H4 (cell line): ENCODE measurements at places on chromosomes 13 and 19. TPM values are rescaled to one million over a fixed set of nuclear protein-coding genes. Genes with fewer than 3 reads are reported as not detected.

DNA sequence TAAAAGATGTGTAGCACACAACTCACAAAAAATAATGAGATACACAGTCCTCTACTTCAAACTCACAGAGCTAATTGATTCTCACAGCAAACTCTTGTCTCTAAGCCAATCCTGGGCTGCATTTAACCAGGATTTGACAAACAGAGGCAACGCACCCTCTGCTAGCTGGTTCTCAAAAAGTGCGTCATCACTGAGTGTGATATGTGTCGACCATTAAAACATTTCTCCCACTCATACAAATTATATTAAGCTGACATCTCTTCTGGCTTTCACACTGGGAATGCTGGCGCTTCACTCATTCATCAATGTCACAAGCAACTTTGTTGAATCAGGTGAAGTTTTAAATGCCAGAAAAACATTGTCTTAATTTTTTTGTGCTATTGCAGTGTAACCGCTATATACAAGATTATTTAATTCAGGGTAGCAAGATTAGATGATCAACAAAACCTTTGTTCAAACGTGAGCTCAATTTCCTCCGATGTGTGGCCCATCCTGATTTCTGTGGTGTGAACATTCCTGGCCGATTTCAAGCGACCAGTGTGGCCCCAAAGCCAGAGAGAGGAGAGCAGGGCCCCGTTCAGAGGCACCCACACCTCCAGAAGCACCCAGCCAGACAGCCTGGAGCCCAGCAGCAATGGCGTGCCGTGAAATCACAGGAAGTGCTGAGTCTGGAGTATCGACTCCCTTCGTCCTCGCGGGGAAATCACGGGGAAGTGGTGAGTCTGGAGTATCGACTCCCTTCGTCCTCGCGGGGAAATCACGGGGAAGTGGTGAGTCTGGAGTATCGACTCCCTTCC is 49.4 kb downstream of the RASA3 start:
- no peak for DNase-seq

- DNase-seq = no peak
These were observed 2.1 kb downstream of the ZNF709 start for GRCh38 chr19:12482509-12482886.

DNA sequence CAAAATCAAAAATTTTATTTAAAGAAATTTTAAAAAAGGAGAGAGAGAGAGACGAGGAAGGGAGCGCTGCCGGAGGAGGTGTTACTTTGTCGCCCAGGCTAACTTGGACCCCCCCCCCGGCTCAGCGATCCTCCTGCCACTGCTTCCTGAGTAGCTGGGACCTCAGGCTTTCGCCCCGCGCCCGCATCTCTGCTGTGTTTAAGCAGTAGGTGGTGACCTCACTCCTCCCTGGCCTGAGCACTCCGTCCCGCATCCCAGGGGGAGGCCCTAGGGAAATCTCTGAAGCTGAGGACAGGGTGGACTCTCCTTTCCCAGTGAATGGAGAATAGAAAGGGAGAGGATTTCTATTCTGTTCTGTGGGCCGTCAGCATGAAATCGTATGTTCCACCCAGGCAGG is 485 bp upstream of the ZNF845 start:
- peak; percentile 35 for DNase-seq

DNA sequence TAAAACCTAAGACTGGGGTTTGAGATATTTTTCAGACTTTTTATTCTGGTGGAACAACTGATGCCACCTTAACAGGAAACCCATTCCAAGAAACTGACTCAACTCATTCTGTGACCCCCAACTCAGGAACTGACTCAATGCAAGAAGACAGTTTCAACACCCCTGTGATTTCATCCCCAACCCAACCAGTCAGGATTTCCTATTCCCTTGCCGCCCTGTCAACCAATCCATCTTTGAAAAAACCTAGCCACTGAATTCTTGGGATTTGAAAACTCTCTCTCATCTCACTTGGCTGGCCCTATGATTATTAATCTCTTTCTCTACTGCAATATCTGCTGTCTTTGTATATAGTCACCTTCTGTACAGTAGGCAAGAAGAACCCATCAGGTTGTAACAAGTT is 1211.9 kb upstream of the ATXN8OS start:
- no peak for DNase-seq

DNA sequence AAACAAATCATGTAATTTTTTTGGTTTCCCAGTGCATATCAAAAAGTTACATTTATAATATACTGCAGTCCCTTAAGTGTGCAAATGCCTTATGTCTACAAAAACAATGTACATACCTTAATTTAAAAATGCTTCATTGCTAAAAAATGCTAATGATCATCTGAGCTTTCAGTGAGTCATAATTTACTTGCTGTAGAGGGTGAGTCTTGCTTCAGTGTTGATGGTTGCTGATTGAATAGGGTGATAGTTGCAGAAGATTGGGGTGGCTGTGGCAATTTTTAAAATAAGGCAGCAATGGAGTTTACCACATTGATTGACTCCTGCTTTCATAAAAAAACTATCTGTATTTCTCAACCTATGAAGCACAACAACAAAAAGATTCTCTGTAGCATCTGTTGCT is 613.9 kb downstream of the TBC1D4 start:
- DNase-seq = no peak

DNA sequence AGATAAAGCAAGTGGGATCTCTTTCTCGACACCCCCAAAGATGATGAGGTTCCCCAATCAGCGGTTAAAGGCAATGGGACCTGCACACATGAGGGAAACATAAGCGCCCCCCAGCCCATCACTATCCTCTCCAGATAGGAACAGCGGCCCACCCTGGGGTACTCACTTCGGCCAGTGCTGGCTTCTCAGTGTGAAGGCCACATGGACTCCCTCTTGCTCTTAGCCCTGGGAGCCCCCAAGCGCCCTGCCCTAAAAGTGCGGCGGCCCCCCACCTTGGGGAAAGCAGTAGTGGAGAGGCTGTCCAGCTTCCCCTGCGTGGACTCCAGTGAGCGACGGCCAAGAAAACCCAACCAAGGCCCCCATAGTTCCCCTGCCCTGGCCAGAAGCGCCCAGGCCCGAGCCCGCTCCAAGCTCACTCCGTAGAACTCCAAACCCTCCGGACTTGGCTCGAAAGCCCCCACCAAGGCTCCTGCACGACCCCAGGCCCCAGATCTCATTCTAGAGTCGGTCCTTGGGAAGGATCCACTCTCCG is 1.0 kb downstream of the CACNA1A start:
- DNase-seq = no peak

DNA sequence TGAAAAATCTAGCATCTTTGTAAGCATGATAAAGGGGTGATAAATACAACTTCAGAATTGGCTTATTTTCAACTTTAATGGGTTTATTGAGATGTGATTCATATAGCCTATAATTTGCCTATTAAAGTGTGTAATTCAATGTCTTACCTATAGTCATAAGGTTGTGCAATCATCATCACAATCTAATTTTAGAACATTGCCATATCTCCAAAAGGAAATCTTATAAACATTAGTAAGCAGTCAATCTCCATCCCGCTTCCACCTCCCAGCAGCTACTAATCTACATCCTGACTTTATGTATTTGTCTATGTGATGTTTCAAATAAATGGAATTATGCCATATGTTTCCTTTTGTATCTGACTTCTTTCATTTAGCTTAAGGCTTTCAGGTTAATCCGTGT is 145.2 kb upstream of the KLHL1 start:
- DNase-seq = no peak

- no peak for DNase-seq
These were observed 213.2 kb downstream of the ATP8A2 start for GRCh38 chr13:25585000-25585399.

DNA sequence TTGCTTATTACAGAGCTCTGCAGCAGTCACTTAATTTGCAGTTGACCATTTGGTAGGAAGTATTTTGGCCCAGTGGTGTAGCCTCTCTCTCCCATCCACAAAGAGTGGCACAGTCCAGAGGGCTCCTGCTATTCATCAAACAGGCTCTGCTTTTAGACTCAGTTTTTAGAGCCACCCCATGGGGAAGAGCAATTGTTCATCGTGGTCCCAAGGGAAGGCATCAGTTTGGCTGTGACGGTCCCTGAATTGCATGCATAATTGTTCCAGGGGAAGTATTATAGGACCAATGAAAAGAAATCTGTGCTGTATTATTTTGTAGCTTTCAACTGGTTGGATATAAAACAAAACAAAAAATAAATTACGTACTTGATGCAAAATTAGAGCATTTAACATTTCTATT is 799.0 kb downstream of the DACH1 start:
- no peak for DNase-seq

DNA sequence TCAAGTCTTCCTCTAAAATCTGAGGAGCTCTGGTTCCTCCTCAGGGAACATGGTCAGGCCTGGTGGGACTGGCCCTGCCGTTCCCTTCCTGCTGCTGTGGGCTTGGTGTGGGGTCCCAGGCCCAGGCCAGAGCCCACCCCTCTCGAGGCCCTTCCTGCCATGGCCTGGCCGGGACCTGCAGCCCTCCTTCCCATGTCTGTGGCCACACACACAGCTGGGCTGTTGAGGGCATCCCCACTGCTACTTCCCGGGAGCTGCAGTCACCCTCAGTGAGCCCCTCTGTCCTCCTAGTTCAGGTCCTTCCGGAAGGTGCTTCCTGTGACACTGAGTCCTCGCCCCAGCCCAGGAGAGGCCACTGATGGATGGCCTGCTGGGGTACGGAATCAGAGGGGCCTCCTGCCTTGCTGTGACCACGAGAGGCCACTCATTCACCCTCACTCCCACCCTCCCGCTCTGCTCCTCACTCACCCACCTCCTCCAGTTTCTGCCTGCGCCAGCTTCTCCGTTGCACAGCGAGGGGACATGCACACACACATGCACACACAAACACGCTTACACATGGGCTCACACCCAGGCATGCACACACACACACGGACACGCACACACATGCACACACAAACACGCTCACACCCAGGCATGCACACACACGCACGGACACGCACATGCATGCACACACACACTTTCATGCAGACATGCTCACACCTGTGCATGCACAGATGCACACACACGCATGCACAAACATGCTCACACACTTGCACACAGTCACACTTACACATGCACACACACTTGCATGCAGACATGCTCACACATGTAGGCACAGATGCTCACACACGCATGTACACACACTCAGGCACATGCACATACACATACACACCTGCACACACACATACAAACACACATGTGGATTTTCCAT is 7.3 kb upstream of the MCF2L start:
- DNase-seq = no peak

DNA sequence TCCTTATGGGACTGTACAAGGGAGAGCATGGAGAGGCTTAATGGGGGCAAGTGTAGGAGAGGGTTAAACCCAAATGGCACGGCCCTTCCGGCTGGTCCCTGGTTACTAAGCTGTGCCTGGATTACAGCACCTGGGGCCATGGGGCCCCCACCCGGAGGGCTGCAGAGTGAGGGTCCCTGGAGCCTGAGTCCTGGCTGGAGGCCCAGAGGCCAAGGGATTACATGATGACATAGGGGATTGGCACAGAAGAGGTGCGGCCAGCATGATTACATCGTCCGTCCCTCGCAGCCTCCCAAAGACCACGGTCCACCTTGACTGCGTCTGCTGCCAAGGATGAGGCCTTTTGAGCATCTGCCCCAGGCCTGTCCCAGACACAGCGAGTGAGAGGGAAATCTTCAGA is 149.4 kb downstream of the URI1 start:
- DNase-seq = no peak

GRCh38 chr13:74555276-74555625 is 421.0 kb upstream of the KLF12 start:
- no peak for DNase-seq

PLIN4 gene
- total RNA-seq = 0.75 and 1.4 TPM in 2 replicates

IL11 gene
- total RNA-seq = 1.4 and 1.8 TPM in 2 replicates

WDR88 gene
- total RNA-seq = not detected in 2 replicates

TMEM59L gene
- total RNA-seq = 1.2 and 3.2 TPM in 2 replicates

SHANK1 gene
- total RNA-seq = 0.68 and 2.2 TPM in 2 replicates

GJB6 gene
- not detected in 2 replicates for total RNA-seq

RPL28 gene
- 1,100 and 1,282 TPM in 2 replicates for total RNA-seq

PHF11 gene
- 9.0 and 13.6 TPM in 2 replicates for total RNA-seq
